ENCODE measurements at places on chromosomes 1 and 21.

- H3K36me3 ChIP-seq, result no peaks in the 10 kb centered on the region
- H3K27me3 ChIP-seq, result no peaks in the 10 kb centered on the region
- H3K27ac ChIP-seq, result no peak overlapping the region
Measured at GRCh38 chr1:50658459-50659076, 235.3 kb upstream of the DMRTA2 start.

DNA sequence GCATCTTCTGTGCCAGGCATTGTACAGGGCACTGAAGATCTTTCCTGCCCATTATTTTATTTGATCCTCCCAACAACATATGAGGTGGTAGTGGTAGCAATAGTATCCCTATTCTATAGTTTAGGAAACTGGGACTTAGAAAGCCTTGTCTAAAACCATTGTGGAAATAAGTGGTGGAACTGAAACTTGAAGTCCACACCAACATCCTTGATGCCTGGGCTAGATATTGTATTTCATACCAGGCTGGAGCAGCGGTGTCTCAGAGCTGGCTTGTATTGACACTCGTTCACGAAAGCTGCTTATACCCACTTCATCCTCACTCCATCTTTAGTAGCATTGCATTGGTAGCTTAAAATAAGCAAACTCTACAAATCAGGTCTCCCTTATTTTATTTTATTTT lies 9.7 kb upstream of the CTSS start:
- no peak for DNase-seq
- no peaks in the 10 kb centered on the region for H3K27me3 ChIP-seq
- H3K27ac ChIP-seq, result no peak overlapping the region
- H3K36me3 ChIP-seq, result no peaks in the 10 kb centered on the region
- H3K4me3 ChIP-seq, result no peak overlapping the region
- H3K4me1 ChIP-seq, result no peaks in the 10 kb centered on the region

DNA sequence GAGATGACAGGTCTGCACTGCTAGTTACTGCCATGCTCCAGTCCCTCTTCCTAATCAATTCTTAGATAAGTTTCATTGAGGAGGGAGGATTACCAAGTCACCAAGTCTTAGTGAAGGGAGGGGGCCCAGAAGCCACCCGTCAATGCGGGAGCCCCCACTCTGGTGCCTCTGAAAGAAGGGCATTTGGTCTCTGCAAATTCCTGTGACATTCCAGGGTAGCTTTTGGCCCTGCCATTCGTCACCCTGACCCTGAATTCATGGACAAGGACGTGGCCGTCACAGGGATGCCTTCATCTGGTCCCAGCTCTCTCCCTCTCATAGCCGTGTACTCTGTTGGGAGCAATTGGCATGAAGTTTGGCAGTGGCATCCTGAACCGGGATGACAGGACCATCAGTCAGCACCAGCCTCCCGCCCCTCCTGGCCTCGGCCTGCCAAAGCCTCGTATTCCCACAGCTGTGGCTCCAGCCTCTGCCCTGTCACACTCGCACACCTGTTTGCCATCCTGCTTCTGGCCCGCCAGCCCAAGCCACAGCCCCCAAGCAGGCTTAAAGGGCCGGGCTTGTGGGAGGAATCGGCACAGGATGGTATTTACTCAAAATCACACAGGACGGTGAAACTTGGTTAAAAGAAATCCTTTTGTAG lies 150.7 kb downstream of the CLIC6 start:
- H3K36me3 ChIP-seq, result no peaks in the 10 kb centered on the region
- H3K27ac ChIP-seq, result no peak overlapping the region
- no peak for DNase-seq
- H3K4me3 ChIP-seq, result no peak overlapping the region

GRCh38 chr1:21064057-21064456 lies 112.6 kb downstream of the EIF4G3 start:
- no peaks in the 10 kb centered on the region for H3K27me3 ChIP-seq
- H3K27ac ChIP-seq, result no peak overlapping the region
- DNase-seq, result no peak
- H3K4me3 ChIP-seq, result no peak overlapping the region

DNA sequence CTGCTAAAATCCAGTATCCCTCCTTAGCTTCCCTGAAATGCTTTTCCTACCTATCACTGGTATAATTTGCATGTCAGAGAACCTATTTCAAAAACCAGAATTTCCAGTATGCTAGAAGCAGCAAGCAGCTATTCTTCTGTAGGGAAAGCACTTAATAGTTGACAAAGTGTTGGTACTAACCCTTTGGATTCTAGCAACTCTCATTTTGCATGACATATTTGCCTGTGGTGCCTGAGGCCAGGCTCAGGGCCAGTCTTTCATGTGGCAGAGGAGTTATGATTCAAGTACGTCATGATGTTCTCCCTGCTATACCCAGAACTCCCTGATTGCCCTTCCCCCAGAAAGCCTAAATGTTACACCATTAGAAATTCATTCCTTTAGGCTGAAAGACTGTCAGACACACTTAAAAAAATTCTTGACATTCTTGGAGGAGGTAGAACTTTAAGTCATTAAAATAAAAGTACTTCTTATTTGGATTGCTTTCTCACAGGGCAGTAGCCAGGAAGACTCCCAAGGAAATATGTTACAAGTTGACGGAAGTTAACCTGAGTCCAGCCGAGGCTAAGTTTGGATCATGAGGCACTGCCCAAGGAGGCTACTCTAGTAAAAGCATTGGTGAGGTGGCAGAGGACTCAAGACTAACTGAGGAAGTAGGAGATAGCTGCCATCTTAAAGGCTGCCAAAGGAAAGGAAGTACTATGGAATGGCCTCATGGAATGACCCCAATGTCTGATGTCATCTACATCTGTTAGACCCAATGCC lies 298.4 kb upstream of the SPAG17 start:
- no peak for DNase-seq
- no peaks in the 10 kb centered on the region for H3K27me3 ChIP-seq
- no peaks in the 10 kb centered on the region for H3K36me3 ChIP-seq
- H3K4me1 ChIP-seq, result no peaks in the 10 kb centered on the region
- H3K27ac ChIP-seq, result no peak overlapping the region
- no peak overlapping the region for H3K4me3 ChIP-seq

- H3K27ac ChIP-seq, result no peak overlapping the region
- no peak overlapping the region for H3K4me3 ChIP-seq
- no peaks in the 10 kb centered on the region for H3K4me1 ChIP-seq
- H3K36me3 ChIP-seq, result no peaks in the 10 kb centered on the region
Measured at GRCh38 chr21:42096566-42096965, 25.4 kb downstream of the UMODL1 start.

DNA sequence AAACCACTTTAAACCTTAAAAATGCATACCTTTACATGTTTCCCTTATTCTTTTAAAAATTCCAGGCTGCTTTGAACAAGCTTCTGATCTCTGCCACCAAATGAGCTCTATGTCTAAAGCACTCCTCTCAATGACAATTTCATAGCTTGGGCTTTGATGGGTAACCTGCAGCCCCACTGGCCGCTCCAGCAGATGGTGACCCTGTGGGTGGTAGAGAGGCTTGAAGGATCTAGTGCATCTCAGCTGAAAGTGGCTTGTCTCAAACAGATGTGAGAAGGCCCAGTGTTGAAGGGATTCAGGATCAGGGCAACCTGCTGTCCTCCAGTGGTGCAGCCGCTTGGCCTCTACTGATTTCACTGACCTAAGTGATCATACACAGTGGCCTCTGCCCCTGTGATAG lies 84.7 kb upstream of the IRF2BP2 start:
- no peak for DNase-seq
- H3K27me3 ChIP-seq, result no peaks in the 10 kb centered on the region
- no peaks in the 10 kb centered on the region for H3K36me3 ChIP-seq
- no peak overlapping the region for H3K4me3 ChIP-seq

DNA sequence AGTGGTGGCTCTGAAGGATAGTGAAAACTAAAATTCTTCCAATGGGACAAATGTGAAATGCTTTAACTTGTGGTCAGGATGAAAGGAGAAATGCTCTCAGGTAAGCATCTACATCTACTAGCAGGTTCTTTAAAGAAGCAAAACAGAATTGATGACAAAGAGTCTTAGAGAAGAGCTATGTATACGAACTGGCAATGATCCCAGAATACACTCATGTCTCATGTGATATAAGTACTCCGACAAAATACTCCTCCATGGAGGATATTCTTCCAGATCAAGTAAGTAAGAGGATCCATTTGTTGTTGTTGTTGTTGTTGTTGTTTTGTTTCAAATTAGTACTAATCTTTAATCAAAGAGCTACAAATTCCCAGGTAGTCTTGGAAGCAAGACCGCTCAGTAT lies 174.0 kb upstream of the ATP1B1 start:
- no peaks in the 10 kb centered on the region for H3K27me3 ChIP-seq
- no peak for DNase-seq
- no peak overlapping the region for H3K27ac ChIP-seq

DNA sequence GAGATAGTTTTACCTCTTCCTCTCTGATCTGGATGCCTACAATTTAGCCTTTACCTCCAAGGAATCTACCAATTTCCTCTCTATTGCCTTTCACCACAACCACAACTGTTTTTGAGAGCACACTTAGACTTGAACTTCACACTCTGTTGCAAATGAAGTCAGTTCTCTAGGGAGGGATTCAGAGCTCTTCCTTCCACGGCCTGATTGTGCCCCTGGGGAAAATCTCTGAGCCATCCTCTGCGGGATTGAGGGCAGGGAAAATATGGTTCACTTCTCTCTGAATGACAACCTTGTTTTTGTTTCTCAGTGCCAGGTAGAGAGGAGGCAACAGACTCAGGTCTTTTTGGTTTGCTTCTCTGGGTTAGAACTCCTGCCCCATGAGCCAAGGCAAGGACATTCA lies 35.4 kb upstream of the BCL10 start:
- no peaks in the 10 kb centered on the region for H3K36me3 ChIP-seq
- H3K4me3 ChIP-seq, result no peak overlapping the region
- no peaks in the 10 kb centered on the region for H3K4me1 ChIP-seq
- no peak overlapping the region for H3K27ac ChIP-seq

DNA sequence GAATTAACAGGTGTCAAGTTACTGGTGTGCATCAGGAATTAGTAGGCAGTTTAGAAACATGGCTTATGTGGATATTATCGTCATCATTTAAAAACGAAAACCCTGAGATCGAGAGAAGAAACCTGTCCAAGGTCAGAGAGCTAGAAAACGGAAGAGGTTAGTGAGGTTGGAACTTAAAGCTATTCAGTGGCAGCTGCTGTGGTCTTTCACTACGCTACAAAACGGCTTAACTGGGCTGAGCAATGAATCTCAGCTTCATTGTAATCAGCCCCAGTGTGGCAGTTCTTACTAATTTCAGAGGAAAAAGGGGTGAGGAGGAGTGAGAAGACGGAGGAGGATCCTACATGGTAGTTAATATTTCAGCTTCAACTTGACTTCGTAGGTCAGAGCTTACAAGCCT lies 77.9 kb downstream of the DAB1 start:
- DNase-seq, result no peak
- H3K4me3 ChIP-seq, result no peak overlapping the region
- H3K27ac ChIP-seq, result no peak overlapping the region
- H3K36me3 ChIP-seq, result no peaks in the 10 kb centered on the region
- no peaks in the 10 kb centered on the region for H3K4me1 ChIP-seq

DNA sequence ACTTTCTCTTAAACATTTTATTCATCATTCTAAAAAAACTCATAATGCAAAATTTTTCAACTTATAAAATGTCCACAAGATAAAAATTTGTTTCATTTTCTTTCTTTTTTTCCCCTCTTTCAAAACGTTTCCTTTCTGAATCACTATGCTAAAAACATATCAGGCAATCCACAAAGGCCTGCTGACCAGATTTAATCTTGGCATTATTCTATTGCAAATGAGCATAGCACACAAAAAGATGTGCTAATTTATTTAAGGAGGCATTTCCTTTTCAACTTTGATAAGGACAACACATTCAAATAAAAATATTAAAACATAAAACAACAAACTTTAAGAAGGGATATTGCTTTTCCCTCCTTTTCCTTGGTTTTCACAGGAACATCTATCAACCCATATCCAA lies 215.3 kb upstream of the FOXD3 start:
- no peaks in the 10 kb centered on the region for H3K36me3 ChIP-seq
- no peak overlapping the region for H3K4me3 ChIP-seq
- no peak for DNase-seq
- no peaks in the 10 kb centered on the region for H3K4me1 ChIP-seq

All from testis (tissue), 5 donors.